ENCODE measurements at places on chromosomes 1 and 21.

- DNase-seq = no peak
Measured at GRCh38 chr1:233722212-233722979, 108.5 kb downstream of the KCNK1 start.

GRCh38 chr1:76868154-76868882 lies 1.0 kb downstream of the ST6GALNAC5 start:
- peak; percentile 51 for DNase-seq

DNA sequence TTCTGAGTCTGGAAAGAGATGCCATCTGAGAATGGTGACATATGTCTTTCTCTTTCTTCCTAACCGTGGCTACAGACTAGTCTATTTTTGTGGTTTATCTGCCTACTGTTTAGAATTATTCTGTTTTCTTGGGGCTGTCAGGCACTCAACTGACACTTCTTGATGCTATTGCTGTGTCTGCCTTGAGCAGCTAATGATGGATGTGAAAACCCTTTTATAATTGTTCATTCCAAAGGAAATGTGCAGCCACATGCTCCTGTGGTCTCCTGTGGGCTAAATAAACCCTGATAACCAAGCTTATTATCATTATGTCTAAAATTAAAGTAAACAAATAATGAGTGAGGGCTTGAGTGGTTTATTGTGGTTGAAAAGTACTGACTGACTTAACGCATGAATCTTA lies 52.7 kb upstream of the CXADR start:
- DNase-seq = no peak

DNA sequence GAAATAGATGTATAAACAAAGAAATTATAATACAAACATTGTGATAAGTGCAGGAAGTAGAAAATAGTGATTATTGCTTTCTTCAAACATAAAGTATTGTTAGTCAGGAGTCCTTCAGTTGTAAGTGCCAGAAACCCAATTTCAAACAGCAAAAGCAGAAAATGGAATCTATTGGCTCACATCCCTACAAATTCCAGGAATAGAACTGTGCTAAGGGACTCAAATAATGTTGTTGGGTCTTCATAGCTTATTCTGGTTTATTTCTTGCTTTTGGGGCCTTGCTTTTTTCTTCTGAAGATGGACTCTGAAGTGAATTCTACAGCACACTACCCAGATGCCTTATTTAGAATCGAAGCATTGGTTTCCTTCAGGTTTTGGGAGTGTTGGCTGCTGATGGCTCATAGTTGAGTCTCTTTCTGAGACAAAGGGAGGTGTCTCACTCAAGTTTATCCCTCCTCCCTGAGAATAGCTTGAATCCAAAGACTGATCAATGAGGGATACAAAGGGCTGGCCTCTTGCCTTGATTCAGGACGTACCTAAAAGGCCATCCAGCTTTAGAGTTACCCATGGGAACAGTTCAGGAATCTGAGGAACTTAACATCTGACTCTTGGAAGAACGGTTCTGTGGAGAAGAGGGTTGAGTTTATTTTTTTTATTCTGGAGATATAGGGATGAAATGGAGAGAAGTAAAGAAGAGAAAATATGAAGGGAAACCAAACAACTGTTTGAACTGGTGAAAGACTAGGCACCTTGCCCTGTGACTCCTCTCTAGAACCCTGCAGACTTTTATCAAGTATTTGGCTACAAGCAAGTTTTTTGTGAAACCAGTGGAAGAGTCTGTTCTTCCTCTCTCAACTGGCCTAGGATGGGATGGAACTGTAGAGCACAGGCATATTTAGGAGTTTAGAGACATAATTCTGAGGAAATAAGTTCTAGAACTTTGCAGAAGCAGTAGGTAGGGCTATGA lies 39.0 kb upstream of the ATG4C start:
- no peak for DNase-seq

DNA sequence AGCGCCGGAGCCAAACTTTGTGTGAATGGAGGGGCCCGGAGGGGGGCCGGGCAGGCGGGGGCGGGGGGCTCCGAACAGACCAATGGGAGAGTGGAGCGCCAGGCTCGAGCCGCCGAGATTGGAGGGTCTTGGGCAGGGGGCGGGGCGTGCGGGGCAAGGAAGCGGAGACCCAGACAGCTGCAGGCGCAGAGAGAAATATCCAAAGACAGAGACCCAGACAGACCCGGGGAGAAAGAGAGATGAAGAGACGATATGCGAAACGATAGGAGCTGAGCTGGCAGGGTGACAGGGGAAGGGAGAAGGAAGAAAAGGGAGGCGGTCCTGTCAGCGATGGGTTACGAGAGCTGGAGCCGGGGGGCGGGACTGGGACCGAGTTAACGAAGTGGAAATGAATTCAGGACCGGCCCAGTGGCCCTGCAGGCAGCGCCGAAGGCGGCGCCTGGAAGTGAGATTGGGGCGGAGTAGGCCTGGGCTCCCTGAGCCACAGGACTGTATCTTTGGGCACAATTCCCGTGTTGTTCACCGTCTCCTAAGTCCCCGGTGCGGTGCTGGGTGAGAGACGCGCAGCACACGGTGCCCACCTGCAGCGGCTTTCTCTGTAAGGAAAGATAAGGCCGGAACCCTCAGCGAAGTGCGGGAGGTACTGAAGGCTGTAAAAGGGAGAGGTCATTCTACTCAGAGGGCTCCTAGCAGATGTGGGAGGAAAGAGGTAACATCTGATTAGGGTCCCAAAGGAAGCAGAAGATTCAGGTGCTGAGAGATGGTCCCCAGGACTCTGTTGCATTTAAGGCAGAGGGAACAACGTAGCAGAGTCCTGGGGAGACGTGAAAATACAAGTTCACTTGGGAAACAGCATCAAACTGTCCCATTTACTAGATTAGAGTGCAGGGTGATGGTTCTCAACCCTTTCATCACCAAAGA lies 543 bp upstream of the KCNJ10 start:
- peak; percentile 80 for DNase-seq

DNA sequence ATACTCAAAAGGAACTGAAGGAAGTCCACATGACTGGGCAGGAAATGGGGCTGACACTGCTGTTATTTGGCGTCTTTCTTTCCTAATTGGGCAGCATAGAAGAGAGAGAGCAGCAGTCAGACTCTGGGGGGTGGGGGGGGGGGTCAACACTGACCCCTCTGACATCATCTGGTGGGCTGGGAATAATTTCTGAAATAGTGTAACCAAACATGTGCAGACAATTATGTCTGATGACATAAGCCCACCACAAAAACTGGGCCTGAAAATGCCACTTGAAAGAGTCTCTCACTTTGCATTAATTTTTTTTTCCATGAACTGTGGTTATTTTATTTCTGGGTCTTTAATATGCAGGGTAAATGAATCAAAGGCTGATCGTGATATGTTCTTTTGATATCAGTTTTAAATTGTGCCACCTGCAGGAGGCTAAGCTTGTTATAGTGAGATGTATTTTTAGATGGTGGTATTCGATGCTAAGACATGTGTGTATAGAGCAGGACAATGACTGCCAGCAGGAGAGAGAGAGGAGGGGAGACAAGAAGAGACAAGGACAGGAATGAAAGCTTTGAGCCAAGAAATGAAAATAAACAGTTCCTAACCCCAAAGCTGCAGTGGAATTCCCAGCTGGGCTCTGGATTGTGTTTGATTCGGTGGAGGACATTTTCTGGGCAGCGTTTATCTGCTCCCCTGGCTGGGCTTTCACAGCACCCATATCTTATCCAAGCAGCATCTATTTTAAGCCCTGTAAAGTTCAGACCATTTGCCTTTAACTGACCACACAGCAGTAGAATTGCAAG lies 264.7 kb downstream of the PBX1 start:
- no peak for DNase-seq

DNA sequence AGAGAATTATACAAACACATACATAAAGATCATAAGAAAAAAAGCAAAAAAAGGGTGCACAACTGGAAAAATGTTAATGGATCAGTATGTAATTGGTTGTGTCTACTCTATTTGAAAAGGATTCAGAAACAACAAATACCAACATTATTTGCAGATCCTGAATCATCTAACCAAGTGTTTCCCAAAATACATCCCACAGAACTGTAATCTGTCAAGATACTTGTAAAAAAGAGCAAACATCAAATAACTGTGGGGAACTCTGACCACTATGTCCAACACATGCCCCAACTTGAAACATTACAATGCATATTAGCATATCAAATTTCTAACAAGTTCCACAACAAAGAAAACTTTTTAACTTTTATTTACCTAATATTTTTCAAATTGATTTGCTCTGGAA lies 22.6 kb downstream of the ANKRD13C start:
- no peak for DNase-seq

DNA sequence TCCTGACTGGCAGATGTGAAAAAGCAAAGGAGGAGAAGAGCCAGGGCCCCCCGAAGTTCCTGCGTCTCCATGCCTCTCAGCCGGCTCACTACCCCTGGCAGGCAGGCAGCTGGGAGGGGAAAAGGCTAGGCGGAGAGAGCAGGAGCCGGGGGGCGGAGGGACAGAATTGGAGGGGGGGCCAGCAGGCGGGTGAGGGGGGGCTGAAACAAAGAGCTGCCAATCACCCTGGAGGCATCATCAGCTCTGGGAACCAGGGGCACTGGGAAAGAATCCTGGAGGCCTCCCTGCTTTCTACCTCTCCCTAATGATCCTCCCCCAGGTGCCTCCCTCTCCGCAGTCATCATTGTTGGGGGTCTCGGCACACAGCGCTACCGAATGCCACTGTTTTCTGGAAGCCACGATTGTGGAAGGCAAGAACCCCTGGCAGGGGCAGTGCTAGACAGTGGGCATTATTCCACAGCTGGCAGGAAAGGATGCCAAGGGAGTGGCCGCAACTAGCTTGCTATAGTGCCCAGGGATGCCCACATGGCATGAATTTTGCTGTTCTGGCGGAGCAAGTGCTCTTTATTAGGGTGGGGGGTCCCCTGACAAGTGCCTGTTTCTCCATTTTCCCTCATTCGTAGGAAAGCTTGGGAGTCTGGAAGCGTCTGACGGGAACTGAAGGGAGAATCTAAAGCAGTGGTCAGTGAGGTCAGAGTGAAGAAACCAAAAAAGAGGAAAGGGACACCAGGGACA lies at the start of gene THBS3:
TSS of gene THBS3 (minus strand) at position 92 of the 735 bp plus-strand sequence. CDS start at position 71, 21 bp downstream.
- peak; percentile 37 for DNase-seq

- no peak for DNase-seq
Measured at GRCh38 chr1:234581063-234581714, 28.8 kb downstream of the IRF2BP2 start.

DNA sequence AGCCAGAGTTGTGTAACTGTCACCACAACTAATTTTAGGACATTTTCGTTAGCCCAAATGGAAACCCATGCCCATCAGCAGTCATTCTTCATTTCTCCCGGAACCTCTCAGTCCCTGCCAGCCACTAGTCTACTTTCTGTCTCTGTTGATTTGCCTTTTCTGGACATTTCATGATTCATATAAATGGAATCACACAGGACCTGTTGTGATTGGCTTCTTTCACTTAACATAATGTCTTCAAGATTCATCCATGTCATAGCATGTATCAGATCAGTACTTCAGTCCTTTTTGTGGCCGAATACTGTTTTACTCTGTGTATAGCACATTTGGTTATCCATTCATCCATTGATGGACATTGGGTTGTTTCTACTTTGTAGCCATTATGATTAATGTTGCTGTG lies 7.1 kb downstream of the SLC66A1 start:
- DNase-seq = no peak

GRCh38 chr21:41662161-41662560 lies 104.7 kb downstream of the RIPK4 start:
- DNase-seq = no peak

DNA sequence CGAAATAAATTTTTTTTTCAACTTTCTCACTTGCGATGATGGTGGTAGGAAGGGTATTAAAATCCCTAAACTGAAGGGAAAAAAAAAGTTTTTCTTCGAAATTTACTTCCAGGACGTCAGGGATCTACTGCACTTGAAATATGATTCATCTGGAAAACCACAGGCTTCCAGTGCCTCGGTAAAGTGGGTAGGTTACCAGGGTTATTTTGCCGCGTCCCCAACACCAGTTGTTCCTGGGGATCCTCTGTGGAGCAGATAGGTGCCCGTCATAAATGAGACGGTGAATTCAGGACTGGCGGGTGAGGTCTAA lies 773 bp downstream of the RABIF start:
- DNase-seq = no peak

GRCh38 chr21:33660406-33660805 lies 18.1 kb downstream of the ITSN1 start:
- DNase-seq = no peak

- no peak for DNase-seq
Measured at GRCh38 chr1:41622859-41623732, 138.6 kb upstream of the EDN2 start.

- no peak for DNase-seq
Measured at GRCh38 chr1:200082329-200082728, 54.8 kb downstream of the NR5A2 start.

GRCh38 chr1:61395146-61395800 lies 312.9 kb downstream of the NFIA start:
- no peak for DNase-seq

GRCh38 chr21:45892156-45892915 lies 89.2 kb upstream of the COL6A1 start:
- peak; percentile 83 for DNase-seq

GRCh38 chr21:28604946-28605537 lies 387.6 kb downstream of the LTN1 start:
- DNase-seq = peak; percentile 34

- no peak for DNase-seq
Measured at GRCh38 chr1:116266864-116267212, 106.2 kb upstream of the ATP1A1 start.

- DNase-seq = no peak
Measured at GRCh38 chr1:207286786-207287468, 34.6 kb upstream of the CD55 start.

DNA sequence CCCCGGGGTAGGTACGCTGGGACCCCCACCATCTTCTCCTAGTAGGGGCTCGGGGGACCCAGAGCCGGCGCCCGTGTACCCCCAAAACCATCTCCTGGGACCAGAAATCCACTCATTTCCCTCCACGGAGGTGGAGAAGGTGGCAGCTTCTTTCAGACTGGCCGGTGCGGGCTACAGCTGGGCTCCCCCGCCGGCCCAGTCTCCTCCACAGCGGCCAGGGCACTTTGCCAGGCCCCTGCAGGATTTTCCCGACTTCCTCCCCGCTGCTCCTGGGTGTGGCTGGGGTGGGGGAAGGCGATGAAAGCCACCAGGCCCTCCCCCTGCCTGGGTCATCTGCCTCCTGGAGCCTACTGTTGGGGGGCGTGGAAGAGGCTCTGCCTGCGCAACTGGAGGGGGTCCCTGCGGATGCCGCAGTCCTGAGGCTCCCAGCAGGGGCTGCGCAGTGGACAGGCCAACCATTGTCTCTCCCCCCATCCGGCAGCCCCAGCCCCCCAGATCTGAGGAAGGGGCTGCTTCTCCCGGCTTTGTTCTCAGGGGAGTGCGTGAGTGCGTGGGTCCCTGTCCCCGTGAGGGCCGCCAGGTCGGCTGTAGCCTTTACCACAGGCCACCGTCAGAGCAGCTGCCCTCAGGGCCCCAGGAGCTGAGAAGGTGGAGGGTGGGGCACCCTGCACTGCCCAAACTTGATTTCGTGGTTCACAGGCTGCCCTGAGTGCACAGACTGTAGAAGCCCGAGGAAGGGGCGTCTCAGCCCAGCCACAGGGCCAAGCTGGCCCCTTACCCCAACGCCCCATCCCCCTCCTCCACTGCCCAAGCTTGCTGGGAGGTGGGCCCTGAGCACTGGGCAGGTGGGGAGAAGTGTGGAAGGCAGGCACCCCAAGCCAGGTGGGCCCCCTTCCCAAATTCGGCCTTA lies 1.3 kb downstream of the AGRN start:
- peak; percentile 62 for DNase-seq

All from hematopoietic multipotent progenitor cell treated with erythropoietin and hydrocortisone succinate and interleukin-3 and kit ligand, for 4 days (in vitro differentiated cells).